ENCODE measurements at places on chromosomes 4 and X.

DNA sequence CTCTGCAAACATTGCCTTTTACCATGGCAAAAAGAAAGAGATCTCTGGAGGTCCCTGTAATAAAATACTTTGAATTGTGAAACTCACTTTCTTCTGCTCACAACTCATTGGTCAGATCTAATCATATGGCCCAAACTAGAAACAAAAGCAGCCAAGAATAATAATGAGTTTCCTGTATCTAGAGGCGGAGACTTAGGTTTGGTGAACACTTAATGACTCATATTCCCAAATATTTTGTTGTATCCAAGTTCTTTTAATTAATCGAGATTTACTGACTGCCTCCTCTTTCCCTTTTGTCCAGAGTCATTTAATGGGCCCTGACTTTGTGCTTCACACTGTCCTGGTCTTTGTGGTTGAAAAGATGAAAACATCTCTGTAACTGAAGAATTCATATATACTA, 190.6 kb downstream of the CCSER1 start:
- DNase-seq = no peak

DNA sequence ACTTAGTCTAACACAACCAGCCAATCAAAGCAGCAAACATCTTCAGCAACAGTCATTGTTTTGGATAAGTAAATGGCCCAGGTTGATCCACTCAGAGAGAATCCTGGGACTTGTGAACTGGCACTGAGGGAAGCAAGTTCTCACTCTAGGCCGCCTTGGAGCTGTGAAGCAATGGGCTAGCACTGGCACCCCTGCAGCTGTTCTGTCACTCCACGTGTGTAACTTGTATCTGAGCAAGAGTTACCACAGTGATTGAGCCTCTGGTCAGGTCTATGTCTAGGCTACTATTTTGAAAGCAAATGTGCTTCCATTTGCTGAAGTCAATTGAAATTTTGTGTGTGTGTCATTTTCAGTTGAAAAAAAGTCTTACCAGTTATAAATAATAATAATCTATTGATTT, 57.2 kb upstream of the HS3ST1 start:
- DNase-seq = no peak

GRCh38 chr4:57763070-57763469, 652.9 kb upstream of the IGFBP7 start:
- no peak for DNase-seq

DNA sequence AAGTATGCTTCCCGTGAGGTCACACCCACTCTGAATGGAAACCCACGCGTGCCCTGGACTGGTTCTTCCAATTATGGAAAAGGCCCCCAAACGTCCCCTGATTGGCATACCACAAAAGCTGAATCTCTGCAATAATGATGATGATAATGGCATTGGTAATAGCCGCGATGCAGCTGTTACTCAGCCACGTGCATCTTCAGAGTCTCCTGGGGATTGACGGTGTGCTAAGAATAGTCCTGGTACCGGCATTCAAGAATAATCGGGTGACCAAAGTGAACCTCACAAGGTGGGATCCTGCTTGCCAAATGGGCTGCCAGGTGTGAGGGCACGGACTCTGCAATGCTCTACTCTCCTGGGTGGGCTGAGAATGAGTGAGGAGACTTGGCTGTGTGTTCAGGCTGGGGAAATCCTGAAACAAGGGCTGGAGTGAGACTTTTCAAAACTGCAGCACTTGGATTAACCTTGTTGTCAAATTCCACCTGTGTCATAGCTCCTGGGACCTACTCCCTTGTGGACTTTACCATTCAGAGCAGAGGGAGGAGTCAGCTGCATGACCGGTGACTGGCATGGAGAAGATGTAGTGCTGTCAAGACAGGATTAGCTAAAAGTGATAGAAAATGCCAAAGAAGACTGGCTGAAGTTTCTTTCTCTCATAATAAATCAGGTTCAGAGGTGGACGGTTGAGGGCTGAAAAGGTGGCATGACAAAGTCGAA, 615.4 kb downstream of the MID1IP1 start:
- DNase-seq = no peak

DNA sequence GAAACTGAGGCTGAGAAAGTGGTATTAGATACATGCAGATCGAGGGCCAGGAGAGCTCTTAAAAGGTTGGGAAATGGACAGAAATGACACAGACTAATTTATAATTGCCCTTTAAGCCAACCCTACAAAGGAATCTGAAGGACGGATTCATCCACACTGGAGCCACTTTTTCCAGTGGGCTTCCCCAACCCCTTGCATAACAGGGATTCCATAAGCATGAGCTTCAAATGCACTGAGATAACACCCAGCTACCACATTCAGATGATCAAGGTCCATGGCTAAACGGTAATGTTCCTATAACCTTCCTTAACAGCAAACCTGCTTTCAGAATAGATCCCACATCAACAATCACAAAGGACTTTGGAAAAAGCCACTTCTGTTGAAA, 34.2 kb downstream of the PLAC1 start:
- DNase-seq = no peak

DNA sequence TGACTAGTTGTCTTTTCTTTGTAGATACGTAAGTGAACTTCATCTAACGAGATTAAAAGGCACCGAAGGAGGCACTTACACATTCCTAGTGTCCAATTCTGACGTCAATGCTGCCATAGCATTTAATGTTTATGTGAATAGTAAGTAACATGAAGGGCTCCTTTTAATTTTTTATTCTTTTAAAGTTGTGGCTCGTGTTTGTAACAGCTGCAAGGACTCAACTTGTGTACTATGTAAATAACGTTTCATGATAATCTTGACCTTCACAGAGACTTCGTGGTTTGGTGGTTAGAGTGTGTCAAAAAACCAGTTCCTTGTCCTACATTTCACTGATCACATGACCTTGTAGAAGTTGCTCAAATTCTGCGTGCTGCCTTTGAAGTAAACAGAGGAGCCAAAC, 51.6 kb downstream of the KIT start:
- no peak for DNase-seq

DNA sequence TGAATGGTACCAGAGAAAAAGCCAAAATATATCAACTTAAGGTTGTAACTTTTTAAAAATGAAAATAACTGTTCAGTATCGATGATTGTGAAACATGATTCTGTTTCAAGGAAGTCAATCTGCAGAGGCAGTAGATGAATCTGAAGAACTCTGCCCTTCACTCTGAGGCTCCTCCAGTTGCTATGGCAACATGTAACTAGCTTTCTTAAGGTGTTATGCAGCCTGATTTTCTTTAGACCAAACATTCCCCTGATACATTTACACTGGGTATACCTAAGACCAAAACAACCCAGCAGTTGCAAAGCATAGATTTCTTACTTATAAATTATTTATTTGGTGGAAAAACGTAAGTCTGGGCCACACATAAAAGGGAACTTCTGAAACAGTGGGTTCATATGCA, 133.6 kb upstream of the RASGEF1B start:
- DNase-seq = no peak

DNA sequence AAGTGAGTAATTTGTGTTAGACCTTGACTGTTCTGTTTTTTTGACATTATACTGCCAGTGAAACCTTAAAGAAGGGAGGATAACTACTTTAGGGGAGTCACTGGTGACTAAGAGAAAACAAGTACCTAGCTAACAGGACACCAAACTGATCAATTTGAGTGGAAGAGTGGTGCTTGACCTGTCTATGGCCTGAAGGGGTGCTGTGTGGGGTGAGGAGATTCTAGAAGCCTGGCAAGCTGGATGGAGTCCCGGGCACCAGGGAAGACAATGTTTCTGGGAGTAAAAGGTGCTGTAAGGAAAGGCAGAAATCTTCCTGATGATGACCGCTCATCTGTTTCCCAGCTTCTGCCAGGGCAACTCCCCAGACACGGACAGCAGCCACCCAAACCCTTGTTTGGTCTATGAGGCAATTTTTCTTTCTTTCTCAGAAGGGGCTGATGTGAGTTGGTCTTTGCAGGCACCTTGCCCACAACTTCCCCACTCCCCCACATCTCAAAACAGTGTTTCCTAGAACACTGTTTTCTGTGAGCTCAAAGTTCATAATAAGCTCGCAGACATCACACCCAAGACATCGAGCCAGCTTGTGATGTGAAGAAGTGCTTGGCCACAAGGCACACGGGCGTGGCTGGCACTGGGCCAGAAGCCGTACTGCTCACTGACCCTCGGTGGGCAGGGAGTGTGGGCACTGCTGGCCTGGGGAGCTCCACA, 4.6 kb downstream of the TXK start:
- DNase-seq = no peak

DNA sequence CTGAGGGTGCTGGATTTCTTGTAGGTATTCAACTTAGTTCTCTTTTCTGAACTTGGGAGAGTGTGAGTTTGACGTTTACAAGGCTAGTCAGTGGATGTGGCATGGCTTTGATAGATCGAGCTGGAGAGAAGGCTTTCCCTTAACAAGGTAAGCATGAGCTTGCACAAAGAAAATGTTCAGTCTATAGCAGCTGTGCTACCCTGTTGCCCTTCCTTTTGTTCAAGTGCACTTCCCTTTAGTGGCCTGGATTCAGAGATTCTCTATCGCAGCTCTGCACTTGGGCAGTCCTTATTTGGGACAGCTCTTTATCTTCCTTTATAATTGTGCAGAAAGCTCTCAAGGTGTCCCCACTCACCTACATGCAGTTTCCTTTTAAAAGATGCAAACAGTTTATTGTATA, 198.0 kb downstream of the ARHGAP24 start:
- no peak for DNase-seq

- DNase-seq = no peak
Measured at GRCh38 chrX:120144178-120144844, 14.1 kb upstream of the RHOXF2 start.

GRCh38 chrX:150635952-150636351, 57.2 kb upstream of the MTMR1 start:
- no peak for DNase-seq

GRCh38 chr4:159178151-159178546, 75.3 kb downstream of the RAPGEF2 start:
- no peak for DNase-seq

DNA sequence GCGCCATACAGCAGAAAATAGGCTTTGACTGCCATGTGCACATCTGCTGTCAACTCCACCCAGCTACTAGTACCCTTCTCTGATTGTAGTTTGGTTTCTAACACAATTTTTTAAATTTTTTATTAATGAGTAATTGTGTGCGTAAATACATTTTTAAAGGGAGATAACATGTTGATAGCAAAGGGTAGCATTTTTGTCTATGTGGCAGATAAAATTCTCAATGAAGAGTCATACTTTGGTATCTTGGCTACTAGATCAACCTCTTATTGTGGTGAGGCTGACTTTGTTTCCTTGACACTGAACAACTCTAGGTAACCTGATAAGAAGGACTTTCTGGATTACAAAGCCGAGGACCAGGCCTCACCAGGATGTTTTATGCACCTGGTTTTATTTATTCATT, 9.5 kb downstream of the ADH4 start:
- no peak for DNase-seq

DNA sequence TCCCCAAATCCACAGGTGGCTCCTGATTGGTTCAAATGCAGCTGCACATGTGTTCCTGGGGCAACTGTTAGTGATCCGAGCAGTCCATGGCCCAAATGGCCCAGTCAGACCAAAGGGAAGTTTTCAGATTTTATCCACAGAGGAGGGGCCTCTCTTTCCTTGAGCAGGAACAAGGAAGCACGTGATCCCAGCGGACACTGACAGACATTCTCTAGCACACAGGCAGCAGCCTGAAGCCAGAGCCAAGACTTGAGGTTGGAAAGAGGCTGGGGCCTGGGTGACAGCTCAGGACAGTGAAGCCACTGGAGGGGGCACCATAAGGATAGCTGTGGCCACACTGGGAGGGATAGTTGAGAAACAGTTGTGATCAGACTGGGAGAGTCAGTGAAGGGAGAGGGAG, 3.5 kb upstream of the ZFP92 start:
- no peak for DNase-seq

DNA sequence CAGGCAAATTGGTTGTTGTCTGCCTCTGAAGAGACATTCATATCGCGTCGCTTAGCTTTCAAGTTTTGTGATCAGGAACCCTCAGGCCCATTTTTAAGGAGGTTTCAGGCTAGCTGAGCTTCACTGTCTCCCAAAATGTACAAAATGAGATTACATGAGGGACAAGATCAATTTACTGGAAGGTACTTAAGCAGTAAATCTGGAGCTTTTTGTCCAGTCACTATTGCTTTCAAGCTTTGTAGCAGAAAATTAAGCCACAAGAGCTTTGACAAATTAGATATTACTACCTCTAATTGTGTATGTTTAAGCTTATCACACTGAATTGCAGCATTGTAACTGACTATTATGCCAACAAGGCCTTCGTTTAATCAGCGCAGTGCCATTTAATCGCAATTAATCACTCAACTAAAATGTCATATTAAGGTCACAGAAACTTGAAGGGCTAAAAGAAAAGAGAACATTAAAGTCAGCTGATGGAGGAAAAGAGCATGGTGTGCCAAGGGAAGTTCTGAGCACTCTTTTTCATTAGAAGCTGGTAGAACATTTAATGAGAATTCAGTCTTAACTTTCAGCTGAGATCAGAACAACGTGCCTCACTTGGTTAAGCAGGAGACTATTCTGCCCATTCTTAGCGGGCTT, 353.0 kb downstream of the FBXO8 start:
- DNase-seq = no peak

DNA sequence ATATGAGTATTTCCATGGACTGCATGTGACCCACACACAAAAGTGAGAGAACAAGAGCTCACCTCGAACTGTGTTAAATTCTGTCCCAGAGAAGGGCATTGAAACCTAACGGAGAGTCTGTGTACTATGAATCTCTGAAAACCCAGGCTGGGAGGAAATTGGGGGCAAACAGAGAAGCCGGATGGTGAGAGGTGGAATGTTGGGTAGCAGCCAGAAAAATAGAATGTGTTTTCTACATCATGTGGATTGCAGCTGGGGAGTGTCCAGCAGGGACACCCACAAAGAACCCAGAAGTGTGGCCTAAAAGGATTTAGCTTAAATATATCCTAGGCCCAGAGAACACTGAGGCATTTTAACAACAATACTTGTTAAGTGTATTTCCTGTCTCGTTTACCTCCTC, 38.6 kb downstream of the MND1 start:
- no peak for DNase-seq

DNA sequence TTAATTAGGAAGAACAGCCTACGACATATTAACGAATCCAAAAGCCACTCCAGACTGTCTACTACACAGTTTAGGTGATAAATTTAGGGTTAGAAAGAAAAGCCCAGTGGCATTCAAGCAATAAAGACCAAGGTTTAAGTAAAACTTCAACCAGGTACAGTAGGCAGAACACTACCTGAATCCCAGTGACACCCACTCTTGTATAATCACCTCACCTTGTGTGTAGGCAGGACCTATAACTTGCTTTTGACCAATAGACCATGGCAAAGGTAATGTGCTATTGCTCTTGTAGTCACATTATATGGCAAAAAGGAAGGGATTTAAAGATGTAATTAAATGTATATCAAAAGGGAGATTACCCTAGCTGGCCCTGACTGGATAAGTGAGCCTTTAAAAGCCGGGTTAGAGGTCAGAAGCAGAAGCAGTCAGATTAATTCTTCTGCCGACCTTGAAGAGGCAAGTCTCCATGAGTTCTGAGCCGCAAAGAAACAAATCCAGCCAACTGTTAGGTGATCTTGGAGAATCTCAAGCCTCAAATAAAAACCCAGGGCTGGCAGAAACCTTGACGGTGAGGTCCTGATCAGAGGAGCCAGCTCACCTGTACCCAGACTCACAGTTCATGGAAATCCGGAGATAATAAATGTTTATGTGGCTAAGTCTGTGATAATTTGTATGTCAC, 8.8 kb downstream of the FSTL5 start:
- no peak for DNase-seq

Measured in D341Med (cell line).